ENCODE measurements at places on chromosomes 7 and 10. TPM values are rescaled to one million over a fixed set of nuclear protein-coding genes. Genes with fewer than 3 reads are reported as not detected.

INSYN2A gene
- 0.11 TPM for total RNA-seq

GGCT gene
- 24.1 TPM for total RNA-seq

OR2A5 gene
- not detected for total RNA-seq

COL17A1 gene
- 0.33 TPM for total RNA-seq

BTBD16 gene
- total RNA-seq = not detected

TEX47 gene
- not detected for total RNA-seq

NHLRC2 gene
- 23.9 TPM for total RNA-seq

UTF1 gene
- not detected for total RNA-seq

FKBP6 gene
- under 0.01 TPM for total RNA-seq

YAE1 gene
- 32.4 TPM for total RNA-seq

ANKRD61 gene
- 0.44 TPM for total RNA-seq

NOM1 gene
- 18.2 TPM for total RNA-seq

SPDYE1 gene
- not detected for total RNA-seq

TCERG1L gene
- not detected for total RNA-seq

SDK1 gene
- 10.1 TPM for total RNA-seq

ACTL6B gene
- not detected for total RNA-seq

C7orf57 gene
- total RNA-seq = not detected

SPDYE2B gene
- total RNA-seq = not detected

Data from uterine smooth muscle cell (primary cell).